NT2/D1 (cell line): ENCODE measurements at places on chromosomes 11 and 22.

- no peak for DNase-seq
These were observed 4.9 kb downstream of the APOL3 start for GRCh38 chr22:36155702-36156101.

DNA sequence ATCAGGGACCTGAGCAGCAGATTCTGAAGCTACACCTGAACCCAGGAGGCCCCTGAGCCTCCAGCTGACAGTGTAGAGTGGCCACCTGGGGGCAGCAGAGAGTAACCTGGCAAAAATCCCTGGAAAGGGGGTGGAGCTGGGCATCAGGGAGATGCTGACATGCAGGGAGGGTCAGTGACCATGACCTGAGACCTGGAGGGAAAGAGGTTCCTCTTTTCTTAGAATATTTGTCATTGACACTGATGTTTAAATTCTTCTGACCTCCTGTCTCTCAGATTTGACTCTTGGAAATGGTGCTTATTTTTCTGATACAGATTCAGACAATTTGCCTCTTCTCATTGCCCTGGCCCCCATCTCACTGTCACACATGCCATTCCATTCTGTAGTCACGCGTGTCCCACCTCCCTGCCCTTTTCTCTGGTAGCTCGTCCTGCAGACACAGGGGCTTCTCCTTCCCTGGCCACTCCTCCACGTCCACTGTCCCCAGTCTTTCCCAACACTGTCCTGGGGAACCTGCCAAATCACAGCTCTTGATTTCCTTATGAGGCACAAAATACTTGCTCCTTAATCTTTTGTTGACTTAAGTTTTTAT is 117.2 kb upstream of the IGLL5 start:
- no peak for DNase-seq

DNA sequence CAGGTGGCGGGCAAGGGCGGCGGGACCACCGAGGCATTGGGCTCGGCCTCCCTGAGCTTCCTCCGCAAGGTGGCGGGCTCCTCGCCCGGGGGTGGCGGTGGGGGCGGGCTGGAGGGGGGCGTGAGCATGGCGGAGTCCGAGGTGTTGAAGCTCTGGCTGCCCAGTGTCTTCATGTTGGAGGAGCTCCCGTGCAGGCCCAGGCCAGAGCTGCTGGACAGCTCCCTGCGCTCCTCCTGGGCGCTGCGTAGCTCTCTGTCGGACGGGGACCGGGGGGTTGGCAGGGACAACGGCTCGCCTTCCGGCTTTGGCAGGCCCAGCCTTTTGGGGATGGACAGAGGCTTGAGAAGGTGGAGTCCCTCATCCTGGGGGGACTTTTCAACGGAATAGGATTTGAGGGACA is 43.9 kb upstream of the BID start:
- no peak for DNase-seq

DNA sequence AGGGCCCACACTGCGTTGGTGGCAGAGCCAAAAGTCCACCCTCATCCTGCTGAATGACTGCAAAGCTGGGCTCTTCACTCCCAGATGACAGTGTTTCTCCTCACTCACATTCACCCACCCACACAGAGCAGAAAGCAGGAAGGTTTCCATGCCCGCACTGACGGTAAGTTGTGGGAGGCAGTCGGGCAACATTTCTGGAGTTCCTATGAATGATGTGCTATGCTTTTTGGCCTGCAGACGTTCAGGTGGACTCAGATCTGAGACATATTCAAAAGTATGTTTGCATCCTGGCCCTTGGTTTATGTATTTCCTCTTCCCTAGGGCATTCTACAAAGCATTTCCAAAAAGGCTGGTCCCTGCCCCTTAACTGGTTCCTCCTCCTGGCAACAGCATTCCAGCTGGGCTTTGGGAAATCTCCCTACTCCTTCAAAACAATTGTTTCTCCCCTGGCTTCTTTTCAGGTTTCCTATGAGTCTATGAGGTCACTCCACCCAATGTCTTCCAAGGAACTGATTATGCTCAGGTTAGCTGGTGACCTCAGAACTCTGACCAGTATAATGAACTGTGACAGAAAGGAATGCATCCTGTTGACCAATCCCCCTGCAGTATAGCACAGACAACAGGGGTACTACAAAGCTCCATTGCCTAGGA is 36.4 kb downstream of the PACSIN2 start:
- no peak for DNase-seq

GRCh38 chr11:104700609-104701008 is 197.7 kb downstream of the CASP12 start:
- DNase-seq: no peak
